ENCODE measurements at places on chromosomes 16 and 17. TPM values are rescaled to one million over a fixed set of nuclear protein-coding genes. Genes with fewer than 3 reads are reported as not detected.
A peak's percentile ranks its signal among the peaks of the same experiment; 100 is the strongest.

The RRAD gene
- total RNA-seq: 0.16 TPM

The ANKS3 gene
- total RNA-seq: 25.7 TPM

The SLFN14 gene
- 3.2 TPM for total RNA-seq

The ASGR1 gene
- 0.58 TPM for total RNA-seq

The SGCA gene
- not detected for total RNA-seq

GRCh38 chr17:17776889-17777288 is 59.9 kb downstream of the SREBF1 start:
- no peaks in the 10 kb centered on the region for H3K36me3 ChIP-seq
- no peak overlapping the region for H3K4me3 ChIP-seq
- peaks cover 31% of the 10 kb centered on the region for H3K4me1 ChIP-seq
- no peak overlapping the region for H3K27ac ChIP-seq
- no peaks in the 10 kb centered on the region for H3K27me3 ChIP-seq

DNA sequence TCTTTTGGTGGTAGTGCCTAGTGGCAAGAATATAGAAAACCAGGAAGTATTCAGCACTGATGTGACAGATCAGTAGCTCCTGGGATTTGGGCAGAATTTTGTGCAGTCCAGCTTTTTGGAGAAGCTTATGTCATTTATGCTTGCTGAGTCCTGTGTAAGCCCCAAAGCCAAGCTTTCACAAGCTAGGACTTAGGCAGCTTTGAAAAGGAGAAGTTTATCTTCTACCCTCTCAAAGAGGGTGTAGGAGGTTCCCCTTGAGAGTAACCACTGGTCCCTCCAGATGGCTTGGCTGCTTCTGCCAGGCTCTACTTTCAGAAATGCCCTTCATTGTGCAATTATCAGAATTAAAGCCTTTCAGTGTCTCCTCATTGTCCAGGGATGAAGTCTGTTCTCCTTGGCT is 78.8 kb downstream of the CES1 start:
- H3K4me3 ChIP-seq: no peak overlapping the region
- no peaks in the 10 kb centered on the region for H3K36me3 ChIP-seq
- peak overlapping the region; percentile 90 for H3K27ac ChIP-seq
- H3K27me3 ChIP-seq: no peaks in the 10 kb centered on the region

DNA sequence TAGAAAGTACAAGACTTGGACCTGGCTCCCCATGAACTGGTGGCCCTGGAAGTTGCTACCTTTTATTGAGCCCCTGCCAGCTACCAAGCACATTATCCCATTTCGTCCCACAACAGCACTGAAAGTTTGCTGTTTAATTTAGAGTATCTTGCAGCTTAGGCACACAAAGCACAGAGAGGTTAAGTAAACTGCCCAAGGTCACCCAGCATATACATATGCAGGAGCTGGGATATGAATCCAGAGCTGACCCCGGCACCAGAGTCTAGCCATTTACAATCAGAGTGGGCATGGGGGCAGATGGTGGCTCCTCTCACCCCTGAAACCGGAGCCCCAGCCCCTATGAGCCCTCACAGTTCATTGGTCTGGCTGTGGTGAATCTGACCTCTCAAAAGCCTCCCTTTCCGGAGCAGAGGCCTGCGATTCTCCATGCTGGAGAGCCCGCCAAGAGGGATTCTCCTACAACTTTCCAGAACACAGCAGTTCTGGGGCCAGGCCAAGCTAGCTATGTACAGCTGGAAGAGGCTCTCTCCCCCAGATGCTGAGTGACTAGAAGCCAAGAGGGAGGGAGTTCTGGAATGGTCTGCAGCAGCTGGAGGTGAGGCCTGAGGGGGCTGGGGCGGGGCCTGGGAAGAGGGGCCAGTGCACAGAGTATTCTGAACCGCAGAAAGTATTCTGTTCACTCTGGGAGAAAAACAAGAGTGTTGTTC is 58.3 kb downstream of the SREBF1 start:
- no peak overlapping the region for H3K27ac ChIP-seq
- no peaks in the 10 kb centered on the region for H3K27me3 ChIP-seq
- DNase-seq: no peak
- H3K4me1 ChIP-seq: peaks cover 9% of the 10 kb centered on the region
- H3K4me3 ChIP-seq: no peak overlapping the region

DNA sequence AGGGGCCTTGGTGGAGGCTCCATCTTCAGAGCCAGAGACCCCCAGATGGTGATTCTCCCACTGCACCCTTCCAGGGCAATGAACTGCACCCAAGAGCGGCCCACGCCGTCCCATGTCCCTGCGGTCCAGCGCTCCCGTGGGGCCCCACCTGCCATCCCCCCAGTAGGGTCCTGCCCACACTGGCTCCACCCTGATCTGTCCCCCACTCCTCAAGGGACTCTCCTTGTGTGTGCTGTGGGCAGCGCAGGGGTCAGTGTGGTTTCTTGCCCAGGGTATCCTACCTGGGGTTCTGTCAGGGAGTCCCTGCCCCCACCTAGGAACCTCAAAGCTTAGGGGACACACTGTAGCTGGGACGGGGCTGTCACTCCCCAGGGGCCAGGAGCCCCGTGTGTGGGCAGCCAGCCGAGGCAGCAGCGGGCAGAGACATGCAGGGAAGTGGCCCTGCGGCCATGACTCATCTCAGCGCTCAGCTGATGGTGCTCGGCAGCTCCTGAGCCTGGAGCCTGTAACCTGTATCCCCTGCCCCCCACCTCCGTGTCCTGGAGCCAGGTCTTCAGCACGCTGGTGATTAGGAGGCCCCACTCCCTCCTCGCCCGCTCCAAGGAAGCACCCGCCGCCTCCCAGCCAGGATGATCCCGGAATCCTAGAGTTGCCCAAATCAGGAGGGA is 35.7 kb upstream of the SSTR5 start:
- H3K27ac ChIP-seq: no peak overlapping the region
- no peak overlapping the region for H3K4me3 ChIP-seq
- no peaks in the 10 kb centered on the region for H3K4me1 ChIP-seq
- peaks cover 39% of the 10 kb centered on the region for H3K27me3 ChIP-seq

DNA sequence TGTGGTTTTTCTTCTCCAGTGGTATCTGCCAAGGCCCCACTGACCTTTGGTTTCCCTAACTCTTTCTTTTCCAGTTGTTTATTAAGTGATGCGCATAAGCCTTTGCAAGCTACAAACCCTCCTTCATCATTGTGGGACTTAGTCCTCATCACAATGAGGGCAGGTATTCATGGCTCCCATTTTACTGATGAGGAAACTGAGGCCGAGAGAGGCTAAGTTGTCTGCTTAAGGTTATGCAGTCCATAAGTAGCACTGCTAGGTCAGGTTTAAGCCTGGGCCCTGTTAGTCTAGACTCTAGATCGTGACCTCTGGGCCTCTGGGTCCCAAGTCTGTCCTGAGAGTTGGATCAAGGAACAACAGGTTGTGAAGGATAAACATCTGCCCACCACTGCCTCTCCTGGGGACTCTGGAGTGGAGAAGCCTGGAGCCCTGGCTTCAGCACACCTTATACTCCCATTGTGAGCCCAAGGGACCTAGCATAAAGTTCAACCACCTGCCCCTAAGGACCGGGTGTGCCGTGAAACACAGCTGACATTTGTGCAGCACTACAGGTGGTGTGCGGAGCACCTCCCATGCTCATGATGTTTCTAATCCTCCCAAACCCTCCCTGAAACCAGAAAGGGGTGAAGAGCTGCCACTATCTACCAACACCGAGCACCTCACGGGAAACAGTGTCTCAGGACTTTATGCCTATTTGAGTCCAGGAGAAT is 5.2 kb upstream of the KCNH6 start:
- no peak for DNase-seq
- peaks cover 14% of the 10 kb centered on the region for H3K27me3 ChIP-seq
- no peak overlapping the region for H3K27ac ChIP-seq
- no peaks in the 10 kb centered on the region for H3K4me1 ChIP-seq
- no peak overlapping the region for H3K4me3 ChIP-seq
- no peaks in the 10 kb centered on the region for H3K36me3 ChIP-seq

GRCh38 chr17:57733085-57733484 is 12.0 kb downstream of the CCDC182 start:
- no peak overlapping the region for H3K27ac ChIP-seq
- H3K4me3 ChIP-seq: no peak overlapping the region
- H3K27me3 ChIP-seq: peaks cover 20% of the 10 kb centered on the region
- no peaks in the 10 kb centered on the region for H3K36me3 ChIP-seq
- no peaks in the 10 kb centered on the region for H3K4me1 ChIP-seq
- DNase-seq: no peak

DNA sequence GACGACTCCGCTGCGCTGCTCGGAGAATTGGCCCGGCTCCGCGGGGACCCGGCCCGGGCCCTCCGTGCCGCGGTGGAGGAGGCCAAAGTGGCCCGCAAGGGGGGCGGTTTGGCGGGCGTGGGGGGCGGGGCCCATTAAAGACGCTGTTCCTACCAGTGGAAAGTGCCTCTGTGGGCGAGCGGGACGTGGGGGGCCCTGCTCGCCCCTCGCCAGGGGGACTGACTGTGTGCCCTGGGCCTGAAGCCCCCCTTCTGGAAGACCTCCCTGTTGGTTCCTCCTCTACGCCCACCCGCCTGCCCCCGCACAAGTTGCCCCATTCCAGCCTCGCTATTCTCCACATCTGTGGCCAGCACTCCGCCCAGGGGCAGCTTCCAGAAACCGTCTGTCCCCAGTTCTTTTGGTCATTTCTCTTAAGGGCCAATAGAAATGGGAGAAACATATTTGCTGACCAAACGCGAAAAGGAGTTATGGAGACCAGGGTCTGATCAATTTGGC is 1.9 kb upstream of the FGF11 start:
- H3K4me1 ChIP-seq: peaks cover 63% of the 10 kb centered on the region
- H3K27ac ChIP-seq: no peak overlapping the region
- H3K27me3 ChIP-seq: no peaks in the 10 kb centered on the region
- no peak for DNase-seq
- no peaks in the 10 kb centered on the region for H3K36me3 ChIP-seq
- H3K4me3 ChIP-seq: no peak overlapping the region

- DNase-seq: peak; percentile 29
- H3K4me1 ChIP-seq: peaks cover 15% of the 10 kb centered on the region
- peaks cover 28% of the 10 kb centered on the region for H3K36me3 ChIP-seq
- H3K27ac ChIP-seq: peak overlapping the region; percentile 32
- no peaks in the 10 kb centered on the region for H3K27me3 ChIP-seq
Measured at GRCh38 chr16:22296225-22297113, 740 bp upstream of the POLR3E start.

DNA sequence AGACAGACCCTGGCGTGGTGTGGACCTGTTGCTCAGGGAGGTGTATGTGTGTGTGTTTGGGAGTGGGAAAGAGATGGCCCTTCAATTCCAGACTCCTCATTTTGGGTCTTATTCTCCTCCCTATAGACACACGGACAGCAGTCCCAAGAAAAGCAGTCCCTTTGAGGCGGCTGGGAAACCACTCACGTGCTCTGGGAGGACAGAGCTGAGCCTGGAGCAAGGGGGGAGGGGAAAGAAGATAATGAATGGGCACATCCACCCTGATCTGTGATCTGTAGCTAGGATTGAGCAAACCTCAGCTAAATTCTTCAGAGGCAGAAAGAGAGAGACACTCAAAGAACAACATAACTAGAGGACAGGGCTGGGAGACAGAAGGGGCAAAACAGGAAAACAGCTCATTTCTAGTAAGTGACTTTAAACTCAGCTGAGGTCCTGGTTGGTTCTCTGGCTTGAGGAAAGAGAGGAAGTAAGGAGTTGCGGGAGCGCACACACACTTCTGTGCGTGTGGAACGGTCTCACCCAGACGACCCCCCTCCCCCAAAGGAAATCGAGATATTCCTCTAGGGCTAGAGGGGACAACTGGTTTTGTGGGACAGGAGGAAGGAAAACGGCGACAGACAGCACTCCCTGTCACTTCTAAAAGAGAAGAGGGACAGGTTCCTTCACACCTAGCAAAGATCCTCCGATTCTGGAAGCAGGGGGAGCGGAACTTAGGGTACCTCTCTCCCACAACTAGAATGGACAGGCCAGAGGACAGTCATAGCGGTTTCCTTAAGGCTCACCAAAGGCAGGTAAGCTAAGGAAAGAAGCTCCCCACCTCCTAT is 658 bp downstream of the RAB5C start:
- H3K27ac ChIP-seq: peak overlapping the region; percentile 85
- peaks cover 9% of the 10 kb centered on the region for H3K4me1 ChIP-seq
- H3K27me3 ChIP-seq: no peaks in the 10 kb centered on the region
- DNase-seq: peak; percentile 25
- peaks cover 36% of the 10 kb centered on the region for H3K36me3 ChIP-seq
- peak overlapping the region; percentile 93 for H3K4me3 ChIP-seq

DNA sequence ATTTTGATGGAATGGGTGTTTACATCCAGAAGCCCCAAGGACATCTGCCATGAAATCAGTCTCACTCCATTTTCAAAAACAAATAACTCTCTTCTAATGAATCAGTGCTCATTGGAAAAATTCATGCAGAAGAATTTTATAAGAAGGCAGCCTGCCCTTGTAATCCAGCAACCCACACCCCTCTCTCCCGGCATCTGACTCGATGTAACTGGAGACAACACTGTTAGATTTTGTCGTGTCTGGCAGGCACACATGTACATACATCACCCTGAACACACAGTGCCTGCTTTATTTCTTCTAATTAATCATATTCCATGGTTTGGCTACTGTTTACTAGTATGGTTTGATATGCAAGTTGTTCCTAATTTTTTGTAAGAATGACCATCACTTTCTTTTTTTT is 11.9 kb upstream of the PLD6 start:
- H3K27me3 ChIP-seq: no peaks in the 10 kb centered on the region
- no peak overlapping the region for H3K27ac ChIP-seq
- H3K4me1 ChIP-seq: peaks cover 11% of the 10 kb centered on the region
- peaks cover 84% of the 10 kb centered on the region for H3K36me3 ChIP-seq
- no peak overlapping the region for H3K4me3 ChIP-seq

DNA sequence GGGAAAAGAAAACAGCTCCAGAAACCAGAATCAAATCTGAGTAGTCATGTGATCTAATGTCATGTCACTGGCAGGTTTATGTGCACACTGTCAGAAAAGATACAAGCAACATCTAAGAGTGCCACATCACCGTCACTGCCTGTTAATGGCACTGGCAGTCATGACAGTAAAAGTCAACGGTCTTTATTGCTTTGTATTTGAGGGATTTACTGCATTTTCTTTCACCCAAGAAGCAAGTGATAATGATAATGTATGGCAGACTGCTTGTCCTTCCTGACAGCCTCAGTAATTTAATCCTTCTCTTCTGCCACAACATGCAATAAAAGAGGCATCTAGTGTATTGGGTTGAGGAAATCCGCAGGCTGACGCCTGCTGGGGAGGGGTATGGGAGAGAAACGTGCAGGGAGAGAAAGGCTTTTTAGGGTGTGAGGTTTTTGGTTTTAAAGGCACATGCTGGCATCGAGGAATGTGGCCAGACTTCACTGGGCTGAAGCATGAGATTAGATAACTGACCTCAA is 92.4 kb downstream of the RPGRIP1L start:
- no peaks in the 10 kb centered on the region for H3K36me3 ChIP-seq
- H3K27me3 ChIP-seq: no peaks in the 10 kb centered on the region
- no peak for DNase-seq
- no peaks in the 10 kb centered on the region for H3K4me1 ChIP-seq
- H3K4me3 ChIP-seq: no peak overlapping the region
- no peak overlapping the region for H3K27ac ChIP-seq

DNA sequence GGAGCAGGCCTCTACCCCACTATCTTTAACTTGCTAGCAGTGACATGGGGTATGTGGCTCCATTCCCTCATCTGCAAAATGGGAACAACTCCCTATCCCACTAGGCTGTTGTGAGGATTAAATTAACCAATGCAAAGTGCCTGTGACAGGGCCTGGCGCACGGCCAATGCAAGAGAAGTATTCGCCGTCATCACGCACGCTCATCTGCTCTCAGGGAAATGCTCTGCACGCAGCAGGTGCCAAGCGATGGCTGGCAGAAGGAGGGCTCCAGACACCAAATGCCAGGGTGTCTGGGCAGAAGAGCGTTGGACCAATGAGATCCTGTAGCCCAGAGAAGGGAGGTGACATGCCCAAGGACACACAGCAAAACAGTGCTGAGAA is 17.3 kb downstream of the FAM83G start:
- peaks cover 13% of the 10 kb centered on the region for H3K36me3 ChIP-seq
- H3K27me3 ChIP-seq: no peaks in the 10 kb centered on the region
- no peak for DNase-seq
- no peak overlapping the region for H3K4me3 ChIP-seq
- peaks cover 4% of the 10 kb centered on the region for H3K4me1 ChIP-seq

All from K562 (cell line).